ENCODE measurements at places on chromosomes 2 and 18.

- no peak for DNase-seq
Observed at GRCh38 chr2:120699292-120699691, 36.4 kb upstream of the GLI2 start.

DNA sequence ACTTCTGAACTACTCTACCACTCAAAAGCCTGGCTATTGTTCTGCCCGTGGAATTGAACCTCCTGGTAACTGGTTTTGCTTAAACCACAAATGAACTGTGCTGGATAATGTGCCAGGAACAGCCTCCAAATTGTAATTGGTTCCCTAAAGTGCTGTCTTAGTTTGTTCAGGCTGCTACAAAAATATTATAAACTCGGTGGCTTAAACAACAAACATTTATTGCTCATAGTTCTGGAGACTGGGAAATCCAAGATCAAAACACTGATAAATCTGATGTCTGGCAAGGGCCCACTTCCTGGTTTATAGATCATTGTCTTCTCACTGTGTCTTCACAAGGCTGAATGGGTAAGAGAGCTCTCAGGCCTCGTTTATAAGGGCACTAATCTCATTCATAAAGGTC is 149.2 kb upstream of the NCKAP5 start:
- DNase-seq: no peak

DNA sequence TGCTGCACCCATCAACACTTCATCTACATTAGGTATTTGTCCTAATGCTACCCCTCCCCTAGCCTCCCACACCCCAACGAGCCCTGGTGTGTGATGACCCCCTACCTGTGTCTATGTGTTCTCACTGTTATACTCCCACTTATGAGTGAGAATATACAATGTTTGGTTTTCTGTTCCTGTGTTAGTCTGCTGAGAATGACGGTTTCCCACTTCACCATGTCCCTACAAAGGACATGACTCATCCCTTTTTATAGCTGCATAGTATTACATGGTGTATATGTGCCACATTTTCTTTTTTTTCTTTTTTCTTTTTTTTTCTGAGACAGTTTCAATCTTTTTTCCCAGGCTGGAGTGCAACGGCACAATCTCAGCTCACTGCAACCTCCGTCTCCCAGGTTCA is 284.1 kb upstream of the CYP26B1 start:
- DNase-seq: no peak

DNA sequence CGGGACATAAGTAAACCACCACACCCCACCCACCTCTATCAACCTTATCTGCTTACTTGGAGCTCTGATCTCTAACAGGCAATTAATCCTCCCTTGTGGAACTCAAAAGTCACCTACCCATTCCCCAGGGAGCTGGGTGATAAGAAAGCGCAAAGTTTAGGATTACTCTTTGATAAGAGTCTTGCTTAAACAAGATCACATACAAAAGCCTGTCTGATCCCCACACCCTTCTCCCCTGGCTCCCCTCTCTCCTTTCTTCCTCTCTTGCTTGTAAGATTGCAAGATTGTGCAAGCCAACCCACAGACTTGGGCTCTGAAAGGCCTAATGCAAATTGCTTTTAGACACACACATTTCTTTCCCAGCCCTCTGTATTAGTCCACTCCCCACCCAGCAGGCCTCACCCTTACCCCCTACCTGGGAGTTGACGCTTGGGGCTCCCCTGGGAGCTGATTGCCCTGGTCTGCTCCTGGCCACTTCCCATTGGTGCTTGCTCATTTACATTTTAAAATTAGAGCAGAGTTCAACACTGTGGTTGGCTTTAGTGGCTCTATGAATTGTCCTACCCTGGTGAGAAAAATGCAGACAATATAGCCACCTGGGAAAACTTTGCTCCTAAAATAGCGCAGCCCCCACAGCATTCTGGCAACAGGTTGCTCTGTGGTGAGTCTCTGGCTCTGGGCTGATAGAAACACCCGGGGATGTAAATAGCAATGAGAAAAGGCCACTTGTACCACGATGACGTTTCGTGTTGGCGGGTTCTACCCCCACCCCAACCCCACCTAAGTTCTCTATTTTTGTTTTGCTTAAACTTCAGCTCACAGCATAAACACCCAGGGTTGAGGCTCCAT is 92.8 kb upstream of the MSH2 start:
- DNase-seq: no peak
